B cell (primary cell): ENCODE measurements at places on chromosomes 2 and 18.

GRCh38 chr2:118668431-118669424 is 178.7 kb downstream of the EN1 start:
- no peak for DNase-seq

- DNase-seq = no peak
These were observed 119.9 kb upstream of the THUMPD2 start for GRCh38 chr2:39898934-39899333.

- no peak for DNase-seq
These were observed 34.3 kb downstream of the ARHGAP25 start for GRCh38 chr2:68768951-68769350.

- DNase-seq = no peak
These were observed 854.2 kb upstream of the ZEB2 start for GRCh38 chr2:145374165-145374564.

DNA sequence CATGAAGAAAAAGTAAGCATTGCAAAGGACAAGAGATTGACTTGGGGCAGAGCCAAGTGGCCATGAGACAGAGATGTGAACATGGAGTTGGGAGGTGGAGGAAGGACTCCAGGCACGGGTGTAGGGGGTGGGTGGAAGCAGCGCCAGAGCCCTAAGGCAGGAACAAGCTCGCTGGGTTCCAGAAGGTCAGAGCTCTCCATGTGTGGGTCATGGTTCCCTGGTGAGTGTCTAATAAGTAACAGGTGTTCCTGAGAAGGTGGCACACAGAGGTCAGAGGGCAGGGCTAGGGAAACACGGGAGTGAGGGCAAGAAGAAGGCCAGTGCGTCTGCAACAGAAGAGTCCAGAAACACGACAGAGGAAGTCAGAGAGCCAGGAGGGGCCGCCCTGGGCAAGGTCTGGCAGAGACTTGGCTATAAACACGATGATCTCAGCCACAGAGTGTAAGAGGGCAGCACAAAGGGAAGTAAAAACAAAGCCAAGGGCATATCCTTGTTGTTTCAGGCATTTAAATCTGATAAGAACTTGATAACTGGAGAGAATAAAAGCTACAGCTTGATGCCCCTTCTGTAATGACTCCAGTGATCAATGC is 260.8 kb downstream of the TGIF1 start:
- no peak for DNase-seq

GRCh38 chr2:38763728-38764127 is 12.6 kb upstream of the SRSF7 start:
- DNase-seq = no peak

- DNase-seq = peak; percentile 62
These were observed 37.4 kb downstream of the ACTR2 start for GRCh38 chr2:65264821-65265670.

DNA sequence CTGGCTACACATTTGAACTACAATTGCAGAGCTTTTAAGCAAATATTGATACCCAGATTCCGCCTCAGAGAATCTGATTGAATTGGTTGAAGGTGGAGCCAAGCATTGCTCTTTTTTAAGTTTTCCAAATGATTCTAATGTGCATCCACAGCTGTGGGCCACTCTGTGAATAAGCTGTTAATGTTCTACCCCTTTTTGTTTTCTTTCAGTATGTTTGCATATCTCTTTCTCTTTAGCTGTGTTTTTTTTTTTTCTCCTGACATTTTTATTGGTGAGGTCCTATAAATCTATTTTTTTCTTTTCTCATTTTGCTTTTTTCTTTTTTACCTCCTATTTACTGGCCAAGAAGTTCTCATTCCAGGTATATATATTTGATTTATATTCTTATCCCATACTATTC is 6.5 kb downstream of the SCN3A start:
- DNase-seq = no peak

GRCh38 chr2:9473985-9474360 is 378 bp upstream of the IAH1 start:
- peak; percentile 77 for DNase-seq

DNA sequence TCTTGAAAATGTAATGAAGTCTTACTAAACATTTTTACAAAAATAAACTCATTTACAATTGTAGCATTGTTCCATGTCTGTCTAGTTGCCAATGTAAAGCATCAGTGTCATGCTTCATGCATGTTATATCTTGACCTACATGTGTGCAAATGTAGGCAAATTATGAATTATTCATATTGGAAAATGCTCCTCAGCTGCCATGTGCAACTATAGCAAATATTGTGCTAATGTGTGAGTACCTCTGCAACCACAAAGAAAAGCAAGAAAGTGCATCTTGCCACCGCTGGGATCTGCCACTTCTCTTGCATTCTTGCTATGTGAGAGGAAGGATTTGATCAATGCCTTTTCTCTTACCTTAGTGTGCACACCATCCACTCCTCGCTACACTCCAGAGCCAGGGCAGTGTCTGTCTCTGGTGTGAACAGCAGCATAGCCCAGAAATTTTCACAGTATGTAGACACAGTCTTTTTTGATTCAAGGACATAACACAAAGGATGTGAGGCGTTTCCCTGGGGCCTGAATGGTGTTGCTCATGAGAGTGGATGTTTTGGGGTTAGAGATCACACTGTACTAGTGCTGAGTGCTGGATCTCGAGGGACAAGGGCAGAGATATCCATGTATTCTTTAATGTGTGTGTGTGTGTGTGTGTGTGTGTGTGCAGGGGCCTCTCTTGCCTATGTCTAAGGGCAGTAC is 47.6 kb upstream of the HAAO start:
- no peak for DNase-seq

DNA sequence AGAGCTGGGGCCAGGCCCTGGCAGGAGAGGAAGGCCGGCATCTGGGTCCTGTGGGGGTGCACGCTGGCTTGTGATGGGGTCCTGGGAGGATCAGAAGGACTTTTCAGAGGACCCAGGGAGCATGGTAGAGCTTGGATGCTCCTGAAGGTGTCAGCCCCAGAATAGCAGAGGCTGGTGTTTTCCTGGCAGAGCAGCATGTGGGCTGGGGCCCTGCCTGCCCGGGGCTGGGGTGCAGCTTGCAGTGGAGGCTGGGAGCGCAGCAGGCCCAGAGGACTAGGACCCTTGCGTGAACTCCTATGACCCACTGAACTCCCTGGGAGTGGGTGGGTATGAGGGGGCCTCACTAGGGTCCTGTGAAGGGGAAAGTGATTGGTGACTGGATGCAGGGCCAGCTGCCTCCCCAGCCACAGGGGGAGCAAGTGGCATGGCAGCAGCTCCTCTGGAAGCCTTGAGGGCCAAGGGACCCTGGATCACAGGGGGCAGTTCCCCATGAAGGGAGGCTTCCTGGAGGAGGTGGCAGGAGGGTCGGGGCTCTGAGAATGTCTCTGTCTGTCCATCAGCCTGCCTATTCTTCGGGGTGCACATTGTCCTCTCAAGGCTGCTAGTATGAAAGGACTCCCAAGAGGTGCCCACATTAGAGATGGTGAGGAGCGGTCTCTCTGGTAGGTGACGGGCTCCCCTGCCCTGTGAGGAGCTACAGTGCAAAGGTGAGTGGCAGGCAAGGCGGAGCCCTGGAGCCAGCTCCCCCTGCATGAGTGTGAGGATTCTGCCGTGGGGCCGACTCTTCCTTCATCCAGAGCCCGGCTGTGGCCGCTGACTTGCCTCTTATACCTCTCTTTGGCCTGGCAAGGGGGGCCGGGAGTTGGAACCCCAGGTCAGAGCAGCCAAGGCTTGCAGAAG is 249.0 kb downstream of the DYSF start:
- no peak for DNase-seq

DNA sequence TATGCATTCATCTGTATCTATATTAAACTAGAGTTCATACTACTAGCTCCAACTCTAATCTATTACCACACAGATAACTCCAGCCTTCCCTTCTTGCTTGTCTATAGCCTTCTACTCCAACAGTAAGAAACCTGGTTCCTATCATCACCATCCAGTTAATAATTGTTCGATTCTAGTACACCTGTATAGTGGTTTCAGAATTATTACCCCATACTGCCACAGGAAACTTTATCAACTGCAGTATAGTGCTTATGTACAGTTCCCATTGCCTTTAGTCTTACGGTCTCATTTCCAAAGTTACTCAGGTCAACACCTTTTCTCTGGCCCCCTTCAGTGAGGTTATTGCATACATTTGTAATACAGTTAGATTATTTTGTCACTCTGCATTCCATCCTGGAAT is 14.5 kb downstream of the METTL8 start:
- DNase-seq = no peak

DNA sequence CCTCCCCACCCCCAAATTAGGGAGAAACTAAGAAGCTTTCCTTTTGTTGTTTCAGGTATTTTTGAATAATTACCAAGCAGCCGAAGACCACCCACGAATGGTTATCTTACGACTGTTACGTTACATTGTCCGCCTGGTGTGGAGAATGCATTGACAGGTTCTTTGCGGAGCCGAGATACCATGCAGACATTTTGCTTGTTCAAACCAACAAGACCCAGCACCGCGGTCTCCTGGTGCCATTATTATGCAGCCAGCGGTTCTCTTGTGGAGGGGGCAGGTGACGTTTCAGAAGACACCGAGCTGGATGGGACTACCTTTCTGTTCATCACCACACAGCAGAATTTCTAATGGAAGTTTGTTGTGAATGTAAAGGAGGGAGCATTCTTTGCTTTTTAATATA is 43.4 kb downstream of the BCL2L11 start:
- no peak for DNase-seq

- no peak for DNase-seq
These were observed 7.4 kb downstream of the HDAC4 start for GRCh38 chr2:239393388-239393940.

DNA sequence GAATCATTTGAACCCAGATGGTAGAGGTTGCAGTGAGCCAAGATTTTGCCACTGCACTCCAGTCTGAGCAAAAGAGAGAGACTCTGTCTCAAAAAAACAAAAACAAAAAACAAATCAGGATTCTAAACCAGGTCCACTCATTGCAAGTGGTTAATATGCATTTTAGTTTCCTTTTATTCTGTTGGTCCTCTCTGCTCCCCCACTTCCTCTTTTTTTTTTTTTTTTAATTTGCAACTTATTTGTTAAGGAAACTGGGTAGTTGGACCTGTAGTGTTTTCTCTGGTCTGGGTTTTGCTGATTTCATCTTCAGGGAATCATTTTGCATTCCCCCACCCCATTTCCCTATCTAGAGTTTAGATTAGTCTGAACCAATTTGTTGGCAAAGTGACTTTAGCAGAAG is 14.0 kb downstream of the FER1L5 start:
- peak; percentile 29 for DNase-seq

DNA sequence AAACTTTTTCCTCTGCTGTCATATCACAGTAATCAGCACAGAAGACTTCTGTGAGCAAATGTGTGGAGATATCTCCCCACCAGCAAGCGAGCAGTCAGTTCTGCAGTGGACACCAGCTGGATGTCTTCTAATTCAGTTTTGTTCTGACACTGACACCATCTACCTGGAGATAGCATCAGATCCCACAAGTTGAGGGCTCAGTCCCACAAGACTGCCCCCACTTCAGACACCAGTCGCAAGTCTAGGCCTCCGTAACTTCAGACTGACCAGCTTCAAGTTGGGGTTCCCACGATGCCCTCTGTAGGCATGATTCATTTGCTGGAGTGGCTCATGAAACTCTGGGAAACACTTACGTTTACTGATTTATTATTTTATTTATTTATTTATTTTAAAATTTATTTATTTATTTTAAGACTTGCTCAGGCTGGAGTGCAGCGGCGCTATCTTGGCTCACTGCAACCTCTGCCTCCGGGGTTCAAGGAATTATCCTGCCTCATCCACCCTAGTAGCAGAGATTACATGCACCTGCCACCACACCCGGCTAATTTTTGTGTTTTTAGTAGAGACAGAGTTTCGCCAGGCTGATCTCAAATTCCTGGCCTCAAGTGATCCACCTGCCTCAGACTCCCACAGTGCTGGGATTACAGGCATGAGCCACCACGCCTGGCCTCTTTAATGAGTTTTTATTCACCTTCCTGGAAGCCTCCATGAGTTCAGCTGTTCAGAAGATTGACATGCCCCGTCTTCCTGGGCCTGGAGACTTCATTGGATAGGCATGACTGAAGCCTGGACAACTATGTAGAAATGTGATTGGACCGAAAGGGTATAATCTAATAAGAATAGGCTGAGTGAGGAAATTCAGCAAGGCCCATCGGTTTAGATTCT is 55.7 kb downstream of the PAPOLG start:
- DNase-seq = no peak

DNA sequence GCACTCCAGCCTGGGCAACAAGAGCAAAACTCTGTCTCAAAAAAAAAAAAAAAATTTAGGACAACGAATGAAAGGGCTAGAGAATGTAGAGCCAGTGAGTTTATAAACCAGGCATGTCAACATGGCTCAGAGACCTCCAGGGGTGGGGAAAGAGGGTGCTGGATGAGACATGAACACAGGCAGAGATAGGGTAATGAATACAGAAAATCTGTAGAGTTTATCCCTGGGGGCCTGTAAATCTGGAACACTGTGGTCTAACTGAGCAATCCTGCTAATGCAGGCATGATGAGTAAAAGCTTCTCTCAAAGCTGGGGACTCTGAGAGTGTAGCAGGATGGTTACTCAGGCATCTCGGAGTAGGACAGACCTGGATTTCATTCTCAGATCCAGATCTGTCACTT is 59.2 kb upstream of the IGFBP2 start:
- no peak for DNase-seq

GRCh38 chr2:164816900-164817299 is 24.7 kb downstream of the COBLL1 start:
- no peak for DNase-seq

- DNase-seq = no peak
These were observed 72.1 kb downstream of the WDSUB1 start for GRCh38 chr2:159214325-159214865.

DNA sequence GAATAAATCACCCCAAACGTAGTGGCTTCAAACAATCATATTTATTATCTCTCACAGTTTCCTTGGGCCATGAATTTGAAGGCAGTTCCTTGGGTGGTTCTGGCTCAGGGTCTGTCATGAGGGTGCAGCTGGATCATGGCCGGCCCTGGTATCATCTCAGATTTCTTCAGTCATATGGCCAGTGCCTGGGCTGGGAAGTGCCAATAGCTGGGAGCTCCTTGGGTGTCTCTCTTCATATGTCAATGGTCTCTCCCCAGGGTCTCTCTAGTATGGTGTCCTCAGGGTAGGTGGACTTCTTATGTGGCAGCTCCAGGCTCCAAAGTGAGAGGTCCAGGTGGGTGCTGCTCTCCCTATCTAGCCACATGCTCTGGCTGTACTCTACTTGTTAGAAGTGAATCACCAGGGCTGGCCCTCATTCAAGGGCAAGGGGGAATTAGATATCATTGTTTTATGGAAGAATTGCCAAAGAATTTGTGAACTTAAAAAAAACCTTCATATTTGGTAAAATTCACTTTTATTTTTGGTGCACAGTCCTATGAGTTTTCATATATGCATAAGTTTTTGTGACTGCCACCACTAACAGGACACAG is 15.4 kb downstream of the FHOD3 start:
- DNase-seq = no peak

- no peak for DNase-seq
These were observed 24.4 kb downstream of the MRPL33 start for GRCh38 chr2:27795868-27796277.

GRCh38 chr2:221337957-221338685 is 234.0 kb downstream of the EPHA4 start:
- DNase-seq = no peak

DNA sequence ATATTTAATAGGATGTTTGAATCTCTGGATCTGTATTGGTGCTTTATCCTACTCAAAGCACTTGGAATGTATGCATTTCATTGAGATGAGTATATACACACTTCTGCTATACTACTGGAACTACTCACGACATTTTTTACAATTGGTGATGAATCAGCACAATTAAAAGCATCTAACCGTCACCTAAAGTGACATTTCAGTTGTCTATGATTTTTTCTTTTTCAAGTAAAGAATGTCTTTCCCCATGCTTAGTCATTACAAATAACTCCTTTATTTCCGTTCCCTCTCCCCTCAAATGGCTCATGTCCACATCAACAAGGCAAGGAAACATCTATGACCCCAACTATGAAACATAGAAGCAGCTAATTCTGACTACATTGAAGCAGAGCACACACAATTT is 77.3 kb downstream of the CLIP4 start:
- no peak for DNase-seq
